Stimulated activated CD8-positive, alpha-beta memory T cell treated with anti-CD3 and anti-CD28 coated beads, Interleukin-4, amount 100 ng/mL, for 1 hour (primary cell): ENCODE measurements at places on chromosomes 1 and 21.

- no peak for DNase-seq
Measured at GRCh38 chr1:158691907-158692306, 5.4 kb upstream of the SPTA1 start.

DNA sequence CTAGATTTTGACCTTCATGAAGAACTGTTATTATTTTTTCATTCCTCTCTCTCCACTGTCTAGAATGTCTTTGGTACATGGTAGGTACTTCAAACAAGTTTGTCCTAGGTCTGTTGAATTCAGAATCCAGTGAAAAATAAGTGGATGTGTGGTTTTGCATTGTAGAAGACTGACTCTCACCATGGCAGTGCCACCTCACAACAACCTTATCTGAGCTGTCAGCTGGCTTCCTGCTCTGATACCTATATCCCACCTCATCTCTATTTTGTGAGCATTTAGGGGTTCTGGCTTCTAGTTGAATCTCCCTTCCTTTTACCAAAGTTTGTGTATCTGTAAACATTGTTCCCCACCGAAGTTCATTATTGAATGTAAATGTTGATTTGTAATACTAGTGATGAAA, 9.1 kb downstream of the SWT1 start:
- no peak for DNase-seq

DNA sequence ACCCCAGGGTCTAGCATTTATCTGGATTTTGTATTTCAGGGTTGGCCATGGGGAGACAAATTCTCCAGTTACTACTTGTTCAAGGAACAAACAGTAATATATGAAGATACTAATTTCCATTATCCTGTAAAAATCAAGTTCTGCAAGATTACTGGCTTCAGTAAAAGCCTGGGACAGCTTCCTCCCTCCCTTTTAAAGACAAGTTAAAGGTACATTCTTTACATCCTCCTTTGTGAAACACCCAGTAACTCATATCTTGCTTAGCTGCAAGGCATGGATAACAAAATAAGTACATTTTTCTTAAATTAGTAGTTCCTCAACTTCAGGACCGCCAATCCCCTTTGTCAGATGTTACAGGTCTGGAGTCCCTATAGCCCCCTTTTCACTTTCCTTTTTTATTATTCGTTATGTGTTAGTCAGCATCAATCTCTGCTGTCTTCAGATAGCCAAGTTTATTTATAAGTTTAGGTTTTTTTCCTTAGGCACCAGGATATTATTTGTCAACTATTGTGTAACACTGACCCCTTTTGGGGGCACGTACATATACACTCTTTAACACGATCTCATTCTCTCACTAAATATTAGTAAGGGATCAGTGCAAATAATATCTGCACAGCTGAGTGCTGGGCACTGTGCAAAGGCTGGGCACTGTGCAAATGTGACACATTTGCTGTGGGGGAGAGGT, 9.8 kb downstream of the ERRFI1 start:
- no peak for DNase-seq

DNA sequence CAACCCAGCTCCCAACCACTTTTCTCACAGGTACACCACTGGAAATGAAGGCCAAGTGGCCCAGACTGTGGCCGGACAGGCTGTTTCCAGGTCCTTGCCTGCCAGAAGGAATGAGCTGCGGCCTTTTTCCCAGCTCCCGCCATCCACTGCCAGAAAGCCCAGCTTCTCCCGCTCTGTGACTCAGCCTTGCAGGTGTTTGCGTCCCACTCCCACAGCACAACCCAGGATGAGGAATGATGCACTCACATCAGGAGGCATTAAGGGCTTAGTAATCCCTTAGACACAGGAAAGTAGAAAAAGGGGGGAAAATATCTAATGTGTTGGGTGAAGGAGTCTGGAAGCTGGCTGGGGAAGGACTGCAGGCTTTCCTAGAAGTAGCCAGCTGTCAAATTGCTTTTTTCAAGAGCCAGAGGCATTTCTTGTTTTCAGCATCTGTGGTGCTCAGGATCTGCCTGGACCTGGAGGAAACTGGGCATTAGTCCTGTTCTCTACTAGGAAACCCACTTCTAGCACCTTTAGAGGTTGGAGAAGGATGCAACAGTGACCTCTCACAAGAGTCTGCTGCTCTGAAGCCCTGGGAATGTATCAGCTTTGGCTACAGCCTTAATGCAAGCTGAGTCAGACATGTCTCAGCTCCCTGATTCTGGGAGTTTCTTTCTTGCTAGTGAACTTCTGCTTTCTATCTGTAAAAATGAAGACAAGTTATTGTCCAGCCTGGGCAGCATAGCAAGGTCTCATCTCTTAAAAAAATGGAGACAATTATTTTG, 13.2 kb upstream of the MAP1LC3C start:
- DNase-seq = no peak

- no peak for DNase-seq
Measured at GRCh38 chr1:87126886-87127505, 201.7 kb upstream of the LMO4 start.

GRCh38 chr1:12163210-12163609, 3.6 kb upstream of the TNFRSF1B start:
- no peak for DNase-seq

GRCh38 chr21:42108554-42109340, 37.6 kb downstream of the UMODL1 start:
- no peak for DNase-seq

GRCh38 chr1:243917863-243918565, 68.0 kb upstream of the AKT3 start:
- DNase-seq = no peak

DNA sequence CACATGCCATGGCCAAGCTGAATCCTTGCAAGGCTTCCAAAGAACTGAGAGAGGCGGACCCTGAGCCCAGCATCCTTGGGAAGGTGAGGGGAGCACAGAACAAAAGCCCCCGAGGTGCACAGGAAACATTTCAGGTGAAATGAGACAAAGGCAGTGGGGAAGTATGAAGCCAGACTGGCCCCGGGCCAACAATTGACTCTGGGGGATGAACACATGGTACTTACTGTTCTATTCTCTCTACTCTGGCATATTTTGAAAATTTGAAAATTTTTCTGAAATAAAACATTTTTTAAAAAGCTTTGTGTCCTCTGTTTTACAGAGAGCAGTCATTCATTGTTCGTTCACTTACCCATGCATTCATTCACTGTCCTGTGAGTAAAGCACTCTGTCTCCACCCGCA, 77.7 kb downstream of the GRIK3 start:
- DNase-seq = no peak

GRCh38 chr21:41823166-41823565, 56.0 kb downstream of the PRDM15 start:
- no peak for DNase-seq

GRCh38 chr1:33261344-33261743, 5.1 kb downstream of the ZNF362 start:
- no peak for DNase-seq

DNA sequence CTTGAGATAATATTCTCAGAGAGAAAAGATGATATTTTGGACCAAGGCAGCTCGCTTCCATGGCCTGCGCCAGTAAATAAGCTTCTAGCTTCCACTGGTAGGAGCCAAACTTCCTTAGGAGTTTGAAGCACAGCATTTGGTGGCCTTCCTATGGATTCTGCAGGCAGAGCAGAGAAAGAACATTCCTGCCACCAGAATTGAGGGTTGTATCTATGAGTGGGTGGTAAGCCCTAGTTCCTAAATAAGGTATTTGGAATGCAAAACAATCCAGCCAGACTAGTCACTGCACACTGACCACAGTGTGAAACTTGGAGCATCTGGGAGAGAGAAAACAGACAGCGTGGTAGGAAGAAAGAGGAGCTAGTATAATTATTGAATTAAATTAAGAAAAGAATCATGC, 54.1 kb upstream of the BCAR3 start:
- no peak for DNase-seq

DNA sequence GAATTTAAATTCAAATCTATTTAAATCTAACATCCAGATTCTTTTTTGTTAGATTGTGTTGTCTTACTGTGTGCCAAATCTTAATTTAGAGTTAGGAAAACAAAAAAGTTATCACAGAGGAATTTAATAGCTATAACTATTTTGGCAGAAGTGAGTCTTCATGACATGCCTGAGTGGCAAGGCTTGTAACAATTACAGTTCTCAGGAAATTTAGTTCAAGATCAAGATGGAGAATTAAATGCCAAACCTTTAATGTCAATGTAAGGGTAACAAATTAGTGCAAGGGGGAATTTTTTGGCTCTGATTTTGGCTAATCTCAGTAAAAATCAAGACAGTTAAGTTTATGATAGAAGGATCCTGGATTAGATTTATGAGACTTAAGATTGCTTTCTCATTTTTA, 58.4 kb downstream of the GDAP2 start:
- no peak for DNase-seq

DNA sequence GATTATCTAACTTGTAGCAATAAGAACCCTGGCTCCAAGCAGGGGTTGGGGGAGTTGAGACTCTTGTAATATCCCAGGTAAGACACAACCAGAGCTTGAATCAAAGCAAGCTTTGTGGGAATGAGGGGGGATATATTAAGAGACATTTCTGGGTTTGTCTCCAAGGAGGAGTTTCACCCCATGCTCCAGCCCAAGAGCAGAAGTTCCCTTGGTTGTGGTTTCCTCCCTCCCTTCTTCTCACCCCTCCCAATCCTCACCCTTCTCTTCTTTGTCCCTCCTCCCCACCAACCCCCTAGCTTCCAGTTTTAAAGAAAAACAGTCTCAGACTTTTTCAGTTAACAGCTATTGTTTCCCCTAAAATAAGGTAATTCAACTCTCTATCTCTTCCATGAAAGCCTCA, 11.9 kb downstream of the TRAF3IP3 start:
- DNase-seq = no peak

DNA sequence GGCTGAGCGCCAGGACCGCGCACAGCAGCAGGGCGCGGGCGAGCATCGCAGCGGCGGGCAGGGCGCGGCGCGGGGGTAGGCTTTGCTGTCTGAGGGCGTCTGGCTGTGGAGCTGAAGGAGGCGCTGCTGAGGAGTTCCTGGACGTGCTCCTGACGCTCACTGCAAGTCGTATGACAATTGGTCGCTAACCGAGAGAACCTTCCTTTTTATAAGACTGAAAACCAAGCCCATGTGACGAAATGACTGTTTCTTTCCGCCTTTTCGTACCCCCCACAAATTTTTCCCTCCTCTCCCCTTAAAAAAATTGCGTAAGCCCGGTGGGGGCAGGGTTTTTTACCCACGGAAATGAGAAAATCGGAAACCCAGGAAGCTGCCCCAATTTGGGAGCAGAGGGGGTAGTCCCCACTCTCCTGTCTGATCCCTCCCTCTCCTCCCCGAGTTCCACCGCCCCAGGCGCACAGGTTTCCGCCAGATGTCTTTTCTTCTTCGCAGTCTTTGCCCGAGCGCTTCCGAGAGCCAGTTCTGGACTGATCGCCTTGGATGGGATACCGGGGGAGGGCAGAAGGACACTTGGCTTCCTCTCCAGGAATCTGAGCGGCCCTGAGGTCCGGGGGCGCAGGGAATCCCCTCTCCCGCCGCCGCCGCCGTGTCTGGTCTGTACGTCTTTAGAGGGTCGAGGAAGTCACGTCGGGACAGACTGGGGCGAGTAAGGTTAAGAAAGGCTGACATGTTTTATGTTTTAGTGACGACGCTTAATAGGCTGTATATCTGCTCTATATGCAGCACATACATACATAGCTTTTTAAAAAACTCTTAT, at the start of gene PTGS2:
Gene PTGS2, minus strand, starts transcription at position 179 of the 817 bp plus-strand sequence. Its CDS starts 133 bp downstream, at position 46.
- DNase-seq = no peak

- no peak for DNase-seq
Measured at GRCh38 chr1:9456833-9457232, 82.4 kb upstream of the SLC25A33 start.

DNA sequence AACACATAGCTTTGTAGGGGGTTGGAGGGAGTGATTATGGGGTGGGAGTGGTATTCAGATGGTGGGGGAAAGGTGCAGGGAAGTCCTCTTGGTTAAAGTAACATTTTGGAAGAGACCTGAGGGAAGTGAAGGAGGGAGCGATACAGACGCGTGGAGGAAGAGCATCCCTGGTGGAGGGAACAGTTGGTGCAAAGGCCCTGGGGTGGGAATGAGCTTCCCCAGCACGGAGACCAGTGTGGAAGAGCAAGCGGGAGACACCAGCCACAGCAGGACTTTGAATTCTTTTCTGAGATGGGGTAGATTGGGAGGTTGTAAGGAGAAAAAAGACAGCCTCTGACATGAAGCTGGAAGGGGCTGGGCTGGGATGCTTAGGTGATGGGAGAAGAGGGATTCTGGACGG, 23.5 kb downstream of the DHRS3 start:
- no peak for DNase-seq

- no peak for DNase-seq
Measured at GRCh38 chr1:214420833-214421232, 130.6 kb downstream of the PTPN14 start.

DNA sequence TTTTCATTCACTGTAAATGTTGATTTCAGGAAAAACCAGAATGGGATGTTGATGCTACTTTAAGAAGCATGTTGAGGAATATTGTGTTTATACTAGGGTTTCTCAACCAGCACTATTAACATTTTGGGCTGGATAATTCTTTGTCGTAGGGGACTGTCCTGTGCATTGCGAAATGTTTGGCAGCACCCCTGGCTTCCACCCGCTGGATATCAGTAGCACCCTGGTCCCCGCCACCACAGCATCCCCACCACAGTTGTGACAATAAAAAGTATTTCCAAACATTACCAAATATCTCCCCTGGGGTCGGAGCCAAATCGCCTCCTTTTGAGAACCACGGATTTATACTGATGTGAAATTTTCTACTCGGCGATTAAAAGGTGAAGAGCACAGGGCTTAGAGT, 41.9 kb downstream of the BTG3 start:
- no peak for DNase-seq

- no peak for DNase-seq
Measured at GRCh38 chr1:20301463-20302107, 10.9 kb downstream of the VWA5B1 start.

GRCh38 chr21:34980423-34981115, 68.5 kb downstream of the RUNX1 start:
- no peak for DNase-seq

GRCh38 chr1:145961425-145962156, 2.8 kb downstream of the ANKRD34A start:
- DNase-seq = no peak

- no peak for DNase-seq
Measured at GRCh38 chr1:178096421-178096820, 2.5 kb downstream of the RASAL2 start.

DNA sequence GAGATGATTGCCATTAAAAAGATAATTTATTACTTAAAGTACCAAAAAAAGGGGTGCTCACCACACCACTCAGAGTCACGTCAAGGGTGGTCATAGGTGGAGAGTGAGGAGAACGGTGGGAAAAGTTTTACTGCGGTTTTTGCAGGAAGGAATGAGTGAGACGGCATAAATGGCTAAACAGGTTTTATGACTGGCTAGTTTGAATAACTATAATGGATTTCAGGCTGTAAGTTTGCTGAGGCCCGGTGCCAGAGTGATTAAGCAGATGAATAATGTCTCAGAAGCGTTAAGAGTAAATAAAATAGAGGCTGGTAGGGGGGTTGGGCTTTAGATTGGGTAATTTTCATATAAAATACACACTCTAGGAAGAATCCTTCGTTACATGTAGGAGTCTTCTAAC, 1337.8 kb downstream of the AMY1C start:
- no peak for DNase-seq

DNA sequence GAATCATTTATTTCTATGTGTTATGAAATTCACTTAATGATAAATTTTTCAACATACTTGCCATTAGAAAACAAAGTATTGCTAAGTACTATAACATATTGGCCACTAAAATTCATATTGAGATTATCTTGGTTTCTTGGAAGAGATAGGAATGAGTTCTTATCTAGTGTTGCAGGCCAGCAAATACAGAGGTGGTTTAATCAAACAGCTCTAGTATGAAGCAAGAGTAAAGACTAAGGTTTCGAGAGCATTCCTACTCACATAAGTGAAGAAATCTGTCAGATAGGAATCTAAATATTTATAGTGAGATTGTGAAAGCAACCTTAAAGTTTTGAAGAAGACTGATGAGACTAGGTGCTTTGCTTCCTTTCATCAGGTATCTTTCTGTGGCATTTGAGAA, 37.9 kb upstream of the FOXE3 start:
- no peak for DNase-seq
